ENCODE measurements at places on chromosomes 11 and 22.

DNA sequence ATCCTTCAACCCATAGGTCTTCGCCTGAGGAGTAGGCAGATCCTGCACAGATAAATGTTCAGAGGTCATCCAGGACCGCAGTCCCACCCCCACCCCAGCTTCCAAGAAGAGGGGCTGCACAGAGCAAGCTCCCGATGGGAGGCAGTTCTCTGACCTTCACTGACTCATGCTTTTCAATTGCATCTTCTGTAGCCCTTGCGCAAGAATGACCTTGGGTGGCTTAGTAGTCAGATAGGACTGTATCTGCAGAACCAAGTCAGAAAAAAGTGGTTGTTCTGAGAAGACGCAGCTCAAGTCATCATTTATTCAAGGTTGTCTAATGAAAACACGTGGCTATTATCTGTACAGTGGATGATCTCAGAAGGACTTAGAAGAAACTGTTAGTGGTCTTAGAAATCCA is 16.4 kb upstream of the GRAMD1B start:
- H3K27ac ChIP-seq, result no peak overlapping the region
- DNase-seq, result no peak
- H3K4me3 ChIP-seq, result no peak overlapping the region
- peaks cover 33% of the 10 kb centered on the region for H3K27me3 ChIP-seq
- no peaks in the 10 kb centered on the region for H3K4me1 ChIP-seq

- no peaks in the 10 kb centered on the region for H3K36me3 ChIP-seq
These were observed 116.8 kb downstream of the BUD13 start for GRCh38 chr11:116656011-116656410.

GRCh38 chr11:27184458-27185312 is 144.1 kb downstream of the BBOX1 start:
- DNase-seq, result no peak
- no peaks in the 10 kb centered on the region for H3K36me3 ChIP-seq
- no peak overlapping the region for H3K27ac ChIP-seq
- no peak overlapping the region for H3K4me3 ChIP-seq
- H3K4me1 ChIP-seq, result no peaks in the 10 kb centered on the region

- H3K4me1 ChIP-seq, result no peaks in the 10 kb centered on the region
- DNase-seq, result no peak
- no peak overlapping the region for H3K27ac ChIP-seq
These were observed 195.5 kb upstream of the SORL1-AS1 start for GRCh38 chr11:121648306-121648705.

DNA sequence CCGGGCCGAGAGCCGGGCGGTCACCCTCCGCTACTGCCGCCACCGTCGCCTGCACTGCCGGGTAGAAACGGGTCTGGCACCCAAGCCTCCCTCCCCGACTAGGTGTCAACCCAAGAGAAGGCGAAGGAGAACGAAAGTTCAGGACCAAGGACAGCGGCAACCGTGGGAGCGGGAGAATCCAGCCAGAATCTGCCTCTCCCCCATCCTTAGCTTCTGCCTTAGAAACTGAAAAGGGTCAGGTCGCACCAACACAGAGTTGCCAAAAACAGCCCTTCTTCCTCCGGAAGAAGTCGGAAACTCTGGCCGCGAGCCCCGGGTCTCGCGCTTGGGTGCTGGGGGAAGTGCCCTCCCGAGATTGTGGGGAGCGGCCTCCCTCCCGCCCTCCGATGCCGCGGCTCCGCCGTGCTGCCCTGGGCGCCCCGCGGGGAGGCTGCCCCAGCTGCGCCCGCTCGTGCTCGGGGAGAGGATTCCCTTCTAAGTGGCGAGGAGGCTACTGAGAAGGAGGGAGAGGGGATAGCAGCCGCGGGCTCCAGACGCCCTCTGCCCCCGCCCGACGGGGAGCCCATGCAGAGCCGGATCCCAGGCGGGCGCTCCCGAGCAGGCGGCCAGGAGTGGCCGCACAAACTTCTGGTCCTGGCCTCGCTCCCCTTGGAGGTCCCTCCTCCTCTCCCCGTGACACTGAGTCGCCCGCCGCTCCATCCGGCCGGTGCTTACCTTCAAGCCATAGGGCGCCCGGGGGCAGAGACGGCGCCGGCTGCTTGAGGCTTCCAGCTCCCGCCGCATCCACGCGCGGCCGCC is 637 bp downstream of the DRD2 start:
- DNase-seq, result no peak
- H3K36me3 ChIP-seq, result no peaks in the 10 kb centered on the region
- H3K4me1 ChIP-seq, result peaks cover 5% of the 10 kb centered on the region
- no peak overlapping the region for H3K27ac ChIP-seq
- H3K4me3 ChIP-seq, result peak overlapping the region; percentile 23

- H3K4me3 ChIP-seq, result no peak overlapping the region
- H3K36me3 ChIP-seq, result peaks cover 100% of the 10 kb centered on the region
- no peak for DNase-seq
- H3K4me1 ChIP-seq, result peaks cover 31% of the 10 kb centered on the region
- no peak overlapping the region for H3K27ac ChIP-seq
These were observed 15.8 kb downstream of the RPL27A start for GRCh38 chr11:8698379-8698851.

GRCh38 chr11:58024601-58025091 is 965 bp downstream of the OR9Q1 start:
- H3K4me3 ChIP-seq, result no peak overlapping the region
- no peaks in the 10 kb centered on the region for H3K27me3 ChIP-seq
- no peak for DNase-seq
- H3K36me3 ChIP-seq, result no peaks in the 10 kb centered on the region
- peak overlapping the region; percentile 66 for H3K27ac ChIP-seq
- H3K4me1 ChIP-seq, result peaks cover 7% of the 10 kb centered on the region

DNA sequence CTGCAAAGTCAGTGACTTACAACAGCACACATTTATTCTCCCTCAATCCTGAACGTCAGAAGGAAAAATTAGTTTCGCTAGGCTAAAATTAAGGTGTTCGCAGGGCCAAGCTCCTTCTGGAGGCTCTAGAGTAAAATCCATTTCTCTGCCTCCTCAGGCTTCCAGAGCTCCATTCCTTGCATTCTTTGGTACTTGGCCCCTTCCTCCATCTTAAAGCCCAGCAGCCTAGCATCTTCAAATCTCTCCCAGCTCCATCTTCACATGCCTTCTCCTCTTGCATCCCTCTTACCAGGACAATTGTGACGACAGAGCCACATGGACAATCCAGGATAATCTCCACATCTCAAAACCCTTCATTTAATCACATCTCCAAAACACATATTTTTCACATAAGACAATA is 165.0 kb downstream of the GRIA4 start:
- DNase-seq, result no peak
- no peak overlapping the region for H3K4me3 ChIP-seq
- no peaks in the 10 kb centered on the region for H3K4me1 ChIP-seq
- no peaks in the 10 kb centered on the region for H3K36me3 ChIP-seq

DNA sequence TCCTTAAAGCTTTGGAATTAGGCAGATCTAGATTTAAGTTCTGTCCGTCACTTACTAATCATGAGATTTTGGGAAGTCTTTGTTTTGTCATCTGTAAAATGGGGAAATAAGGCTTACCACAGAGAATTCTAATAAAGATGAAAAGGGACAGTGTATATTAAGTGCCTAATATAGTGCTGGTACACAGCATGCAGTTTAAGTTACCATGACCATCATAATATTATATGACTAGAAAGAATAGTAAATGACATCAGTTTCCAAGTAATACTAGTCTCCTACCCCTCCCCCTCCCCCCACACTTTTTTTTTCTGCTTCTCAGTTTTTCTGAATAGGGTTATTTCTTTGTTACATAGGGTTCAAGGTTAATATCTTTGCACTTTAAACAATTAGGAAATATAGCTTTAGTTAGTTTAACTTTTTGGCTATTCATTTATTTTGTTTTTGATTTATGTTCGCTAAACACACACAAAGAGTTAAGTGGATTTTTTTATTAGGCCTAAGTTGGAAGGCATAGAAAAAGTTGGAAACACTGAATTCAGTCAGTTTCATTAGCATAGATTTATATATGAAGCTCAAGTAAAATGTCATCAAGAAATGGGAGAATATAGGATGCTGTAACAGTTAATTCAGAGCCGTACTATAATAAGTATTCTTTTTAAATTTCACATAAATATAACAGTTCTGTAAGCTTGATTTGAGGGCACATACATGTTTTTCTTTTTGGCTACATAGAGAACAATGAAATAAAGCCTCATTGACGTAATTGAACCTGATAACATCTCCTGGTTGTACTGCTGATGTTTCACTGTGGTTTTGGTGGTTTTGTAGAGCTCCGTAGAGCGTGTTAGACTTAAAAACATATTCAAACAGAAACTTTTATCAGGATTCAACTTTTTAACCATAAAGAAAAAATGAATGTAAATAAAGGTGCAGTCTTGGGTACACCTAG is 121.2 kb downstream of the PDE3B start:
- no peaks in the 10 kb centered on the region for H3K36me3 ChIP-seq
- no peaks in the 10 kb centered on the region for H3K4me1 ChIP-seq
- no peak overlapping the region for H3K4me3 ChIP-seq
- DNase-seq, result no peak
- H3K27ac ChIP-seq, result no peak overlapping the region

DNA sequence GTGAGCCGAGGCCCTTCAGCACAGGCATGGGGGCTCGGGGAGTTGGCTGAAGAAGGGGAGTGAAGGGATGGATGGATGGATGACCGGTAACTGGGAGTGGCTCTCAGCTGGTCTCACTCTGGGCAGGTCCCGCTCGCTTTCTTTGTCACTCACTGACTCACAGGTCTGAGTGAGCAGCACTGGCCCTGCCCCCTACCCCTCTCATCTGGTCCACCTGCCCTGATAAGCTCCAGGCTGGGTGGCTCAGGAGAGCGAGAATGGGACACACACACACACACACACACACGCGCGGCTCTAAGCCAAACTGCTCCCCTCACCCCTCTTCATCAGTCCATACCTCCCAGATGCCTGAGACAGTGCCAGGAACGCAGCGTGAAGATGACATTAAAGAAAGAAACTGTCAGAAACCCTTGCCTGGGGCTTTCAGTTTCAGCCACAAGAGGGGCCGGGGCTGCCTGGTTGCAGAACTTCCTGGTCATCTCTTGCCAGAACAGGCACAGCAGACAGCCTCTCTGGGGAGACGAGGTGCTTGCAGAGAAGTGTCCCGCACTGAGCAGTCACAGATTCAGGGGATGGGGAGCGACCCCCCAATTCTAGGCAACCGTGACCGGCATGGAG is 16.5 kb upstream of the SHISAL1 start:
- no peaks in the 10 kb centered on the region for H3K36me3 ChIP-seq
- H3K4me1 ChIP-seq, result peaks cover 11% of the 10 kb centered on the region
- DNase-seq, result no peak
- peaks cover 99% of the 10 kb centered on the region for H3K27me3 ChIP-seq
- H3K4me3 ChIP-seq, result no peak overlapping the region

DNA sequence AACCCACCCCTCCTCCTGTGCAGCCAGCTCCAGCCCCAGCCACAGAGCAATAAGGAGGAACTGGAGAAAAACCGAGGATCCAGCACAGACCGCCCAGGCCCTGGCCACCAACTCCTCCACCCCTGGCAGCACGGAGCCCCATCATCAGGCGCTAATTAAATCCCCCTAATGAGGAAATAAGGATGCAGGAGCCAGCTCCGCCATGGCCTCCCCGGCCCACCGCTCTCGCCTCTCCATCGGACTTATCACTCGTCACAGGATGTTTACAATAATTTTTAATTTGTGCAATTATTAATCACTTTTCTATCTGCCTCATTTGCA is 42.6 kb downstream of the BUD13 start:
- no peaks in the 10 kb centered on the region for H3K4me1 ChIP-seq
- no peak overlapping the region for H3K4me3 ChIP-seq
- H3K27me3 ChIP-seq, result peaks cover 79% of the 10 kb centered on the region
- no peak for DNase-seq
- H3K36me3 ChIP-seq, result no peaks in the 10 kb centered on the region

DNA sequence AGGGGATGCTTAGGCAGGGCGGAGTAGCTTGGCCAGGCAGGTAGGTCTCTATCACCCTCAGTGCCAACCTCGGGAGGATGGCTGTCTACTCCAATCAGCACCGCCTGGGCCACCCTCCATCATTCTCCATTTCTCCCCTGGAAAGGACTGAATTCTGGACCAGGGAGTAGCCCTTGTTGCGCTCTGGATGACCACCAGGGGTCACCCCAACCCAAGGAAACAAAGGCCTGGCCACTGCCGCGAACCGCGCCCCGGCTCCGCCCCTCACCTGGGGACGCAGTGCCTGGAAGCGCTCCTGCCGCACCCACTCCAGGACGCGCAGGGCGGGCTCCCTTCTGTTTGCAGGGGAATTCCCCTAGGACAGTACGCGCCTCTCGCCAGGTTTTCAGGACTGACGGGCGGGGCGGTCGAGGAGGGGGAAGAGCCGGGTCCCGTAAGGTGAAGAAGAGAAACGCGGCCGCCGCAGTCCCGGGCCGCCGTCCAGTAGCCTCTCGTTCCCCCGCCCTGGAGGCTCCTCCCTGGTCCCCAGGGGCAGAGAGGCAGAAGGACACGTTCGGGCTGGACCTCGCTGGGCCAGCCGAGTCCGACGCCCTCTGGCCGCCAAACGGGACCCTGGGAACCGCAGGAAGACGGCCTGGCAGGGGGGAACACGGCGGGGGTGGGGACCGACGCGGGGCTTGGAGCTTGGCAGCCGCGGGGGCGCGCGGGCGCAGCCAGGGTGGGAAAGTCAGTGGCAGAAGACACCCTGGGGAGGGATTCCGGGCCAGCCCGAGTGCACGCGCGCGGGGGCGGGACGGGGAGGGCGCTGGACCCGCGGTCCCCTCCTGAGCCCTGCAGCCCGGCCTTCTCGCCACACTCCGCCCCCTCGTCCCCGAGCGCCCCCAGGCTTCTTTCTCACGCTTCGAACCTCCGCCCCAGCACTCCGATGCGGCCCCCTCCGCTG is 7.1 kb downstream of the SCN4B start:
- H3K36me3 ChIP-seq, result no peaks in the 10 kb centered on the region
- peak; percentile 33 for DNase-seq
- H3K4me1 ChIP-seq, result peaks cover 3% of the 10 kb centered on the region

DNA sequence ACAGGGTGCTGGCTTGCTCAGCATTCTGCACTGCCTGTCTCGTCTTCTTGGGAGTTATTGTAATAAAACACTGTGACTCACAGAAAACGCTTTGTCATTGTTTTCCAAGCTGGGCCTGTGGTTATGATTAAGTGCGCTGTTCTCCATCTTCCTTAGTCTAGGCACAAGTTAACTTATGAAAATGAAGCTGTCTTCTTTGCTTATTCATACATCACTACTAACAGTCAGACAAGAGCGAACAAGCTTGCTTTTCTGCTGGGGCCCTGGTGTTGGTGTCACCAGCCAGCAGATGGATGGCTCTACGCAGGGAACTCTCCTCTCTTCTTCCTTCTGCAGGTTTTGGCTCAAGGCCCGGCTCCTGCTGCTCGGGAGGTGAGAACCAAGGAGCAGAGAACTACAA is 380.1 kb upstream of the SYN3 start:
- H3K4me1 ChIP-seq, result no peaks in the 10 kb centered on the region
- H3K36me3 ChIP-seq, result no peaks in the 10 kb centered on the region
- H3K4me3 ChIP-seq, result no peak overlapping the region
- H3K27ac ChIP-seq, result peak overlapping the region; percentile 17
